Gastrocnemius medialis (tissue), 4 donors: ENCODE measurements at places on chromosomes 16 and 17. TPM values are rescaled to one million over a fixed set of nuclear protein-coding genes. Genes with fewer than 3 reads are reported as not detected.

DNA sequence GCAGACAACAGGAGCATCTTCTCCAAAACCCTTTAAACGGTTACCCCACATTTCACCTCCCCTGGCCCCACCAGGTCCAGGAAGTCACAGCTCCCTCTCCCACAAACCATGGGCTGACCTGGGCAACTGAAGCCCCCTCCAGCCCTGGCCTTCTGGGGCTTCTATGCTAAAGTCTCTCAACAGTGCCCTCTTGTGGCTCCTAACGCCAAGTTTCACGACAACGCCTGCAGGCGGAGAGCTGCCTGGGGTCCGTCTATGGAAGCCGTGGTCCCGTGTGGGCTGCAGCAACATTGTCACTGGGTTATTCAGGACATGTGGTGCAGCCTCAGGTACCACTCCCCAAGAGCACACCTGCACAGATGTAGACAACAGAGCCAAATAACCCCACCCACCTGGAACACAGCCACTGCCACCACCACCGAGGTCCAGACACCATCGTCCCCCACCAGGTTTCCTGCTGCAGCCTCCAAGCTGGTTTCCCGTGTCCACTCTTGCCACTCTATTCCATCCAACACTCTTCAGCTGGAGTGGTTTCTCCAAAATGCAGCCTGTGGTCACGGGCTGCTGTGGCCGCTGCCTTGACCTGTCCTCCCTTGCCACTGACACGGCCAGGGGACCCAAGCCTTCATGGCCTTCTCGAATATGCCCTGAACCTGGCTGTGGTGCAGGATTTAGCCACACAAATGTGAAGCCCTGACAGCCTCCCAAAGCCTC, 19.1 kb downstream of the C16orf95 start:
- no peak for DNase-seq

GRCh38 chr16:48907906-48908634, 298.1 kb upstream of the N4BP1 start:
- DNase-seq, result no peak

DNA sequence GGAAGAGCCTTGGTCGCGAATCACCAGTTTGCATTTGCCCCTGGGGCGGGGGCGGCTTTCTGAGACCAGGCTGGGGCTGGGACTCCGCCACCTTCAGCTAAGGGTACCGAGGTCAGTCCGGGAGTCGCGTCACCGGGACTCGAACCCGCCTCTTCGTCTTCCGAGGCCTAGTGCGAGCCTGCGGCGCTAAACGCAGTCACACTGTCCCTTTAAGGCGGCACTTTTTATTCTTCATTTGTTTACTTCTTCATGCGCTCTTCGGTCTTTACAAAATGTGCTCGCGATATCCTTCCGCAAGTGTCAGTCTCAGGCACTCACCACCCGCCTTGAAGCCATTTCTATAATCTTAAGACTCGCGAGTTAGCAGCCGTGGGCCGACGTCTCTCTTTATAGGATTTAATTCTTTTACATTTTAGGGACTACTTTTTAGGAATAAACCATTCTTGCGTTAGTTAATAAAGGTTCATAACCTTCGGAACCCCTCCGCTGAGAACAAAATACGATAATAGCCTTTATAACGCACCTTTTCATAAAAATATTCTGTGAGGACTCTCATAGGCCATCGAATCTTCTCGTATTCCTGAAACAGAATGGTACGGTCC, 593 bp upstream of the HEXIM1 start:
- DNase-seq, result peak; percentile 72

DNA sequence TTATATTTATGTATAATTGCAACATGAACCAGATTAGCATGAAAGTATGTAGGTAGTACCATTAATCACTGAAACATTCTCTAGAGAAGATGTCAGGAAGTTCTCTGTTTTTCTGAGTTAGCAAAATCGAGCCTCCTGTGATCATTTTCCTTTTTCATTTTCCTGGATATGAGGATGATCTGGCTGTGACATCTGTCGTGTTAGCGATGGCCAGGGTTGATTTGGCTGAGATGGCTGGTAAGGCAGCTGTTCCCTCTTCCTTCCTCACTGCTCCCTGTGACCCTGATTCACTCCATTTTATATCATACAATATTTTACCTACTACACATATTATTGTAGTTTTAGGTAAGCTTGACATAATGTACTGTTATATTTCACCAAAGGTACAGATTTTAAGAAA, 10.3 kb downstream of the CNTNAP4 start:
- DNase-seq, result no peak

DNA sequence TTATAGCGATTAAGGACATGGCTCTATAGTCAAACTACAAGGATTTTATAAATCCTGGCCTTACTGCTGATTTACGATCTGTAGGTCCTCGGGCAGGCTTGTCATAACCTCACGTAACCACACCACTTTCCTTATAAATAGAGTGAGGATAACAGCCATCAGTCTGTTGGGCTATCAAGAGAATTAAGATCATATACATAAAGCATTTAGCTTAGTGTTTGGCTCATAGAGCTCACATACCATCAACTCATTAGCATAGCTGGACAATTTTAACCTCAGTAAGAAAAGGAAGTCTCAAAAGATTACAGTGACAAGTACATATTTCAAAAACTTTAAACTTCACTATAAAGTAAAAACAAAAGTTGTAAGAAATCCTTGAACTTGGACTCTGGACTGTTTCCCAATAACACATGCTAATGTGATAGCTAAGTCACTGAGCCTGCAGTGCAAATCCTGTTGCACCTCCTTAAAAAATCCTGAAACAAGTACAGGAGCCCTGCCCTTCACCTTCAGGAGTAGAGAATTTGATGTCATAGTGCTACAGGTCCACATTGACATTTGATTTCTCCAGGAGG, 20.8 kb upstream of the CLEC3A start:
- DNase-seq, result no peak

DNA sequence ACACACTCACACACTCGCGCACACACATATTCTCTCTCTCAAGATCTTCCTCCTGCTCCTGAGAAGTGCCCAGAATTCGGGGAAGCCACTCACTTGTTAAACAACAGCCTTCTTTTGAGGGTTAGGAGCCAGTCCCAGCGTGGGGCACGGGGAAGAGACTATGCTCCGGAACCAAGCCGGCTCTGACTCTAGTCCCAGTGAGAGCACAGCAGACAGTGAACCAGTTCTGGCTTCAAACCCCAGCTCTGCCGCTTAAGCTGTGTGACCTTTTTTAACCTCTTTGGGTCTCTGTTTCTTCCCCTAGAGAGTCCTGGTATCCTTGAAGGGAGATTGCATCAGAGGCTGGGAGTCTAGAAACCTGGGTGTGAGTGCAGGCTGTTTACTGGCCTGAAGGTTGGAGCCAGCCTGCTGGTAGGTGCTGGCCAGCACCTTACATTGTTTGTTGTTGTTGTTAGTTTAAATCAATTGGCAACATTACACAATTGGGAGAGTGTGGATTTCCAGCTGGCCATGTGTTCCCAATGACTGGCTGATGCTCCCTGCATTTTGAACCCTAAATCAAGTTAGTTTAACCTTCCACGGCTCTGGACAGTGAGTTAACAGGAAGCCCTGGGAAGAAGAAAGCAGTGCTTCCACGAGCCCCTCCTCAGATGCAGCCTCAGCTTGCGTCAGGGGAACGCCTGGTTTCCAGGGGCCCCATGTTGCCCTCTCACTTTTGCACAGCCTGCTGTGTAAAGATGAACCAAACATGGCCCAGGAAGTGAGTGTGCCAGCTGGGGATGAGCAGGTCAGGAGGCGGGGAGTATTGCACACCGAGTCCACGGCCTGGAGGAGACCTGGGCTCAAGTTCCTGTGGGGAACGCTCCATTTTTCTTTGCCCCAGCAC, 71.5 kb downstream of the GAS7 start:
- DNase-seq, result no peak

DNA sequence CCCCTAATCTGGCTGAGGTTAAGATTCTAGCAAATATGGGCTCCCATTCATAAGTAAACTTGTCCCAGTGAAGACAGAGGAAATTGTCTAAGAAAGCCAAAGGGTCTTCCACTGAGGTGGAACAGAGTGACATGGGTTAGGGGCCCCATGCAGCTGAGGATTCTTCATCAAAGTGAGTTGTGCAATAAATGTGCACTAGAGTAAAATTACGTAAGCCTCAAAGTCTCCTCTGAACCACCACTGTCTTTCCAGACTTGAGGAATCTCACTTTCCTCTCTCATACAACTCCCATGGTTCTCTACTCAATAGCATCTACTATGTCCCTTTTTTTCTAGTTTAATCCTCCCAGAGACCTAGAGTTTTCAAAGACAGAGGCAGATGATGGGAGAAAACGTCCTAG, 132.4 kb downstream of the CA10 start:
- no peak for DNase-seq

GRCh38 chr16:48517493-48517892, 92.5 kb downstream of the N4BP1 start:
- DNase-seq, result no peak

GRCh38 chr16:50531901-50532300, 16.3 kb upstream of the NKD1 start:
- DNase-seq, result no peak

DNA sequence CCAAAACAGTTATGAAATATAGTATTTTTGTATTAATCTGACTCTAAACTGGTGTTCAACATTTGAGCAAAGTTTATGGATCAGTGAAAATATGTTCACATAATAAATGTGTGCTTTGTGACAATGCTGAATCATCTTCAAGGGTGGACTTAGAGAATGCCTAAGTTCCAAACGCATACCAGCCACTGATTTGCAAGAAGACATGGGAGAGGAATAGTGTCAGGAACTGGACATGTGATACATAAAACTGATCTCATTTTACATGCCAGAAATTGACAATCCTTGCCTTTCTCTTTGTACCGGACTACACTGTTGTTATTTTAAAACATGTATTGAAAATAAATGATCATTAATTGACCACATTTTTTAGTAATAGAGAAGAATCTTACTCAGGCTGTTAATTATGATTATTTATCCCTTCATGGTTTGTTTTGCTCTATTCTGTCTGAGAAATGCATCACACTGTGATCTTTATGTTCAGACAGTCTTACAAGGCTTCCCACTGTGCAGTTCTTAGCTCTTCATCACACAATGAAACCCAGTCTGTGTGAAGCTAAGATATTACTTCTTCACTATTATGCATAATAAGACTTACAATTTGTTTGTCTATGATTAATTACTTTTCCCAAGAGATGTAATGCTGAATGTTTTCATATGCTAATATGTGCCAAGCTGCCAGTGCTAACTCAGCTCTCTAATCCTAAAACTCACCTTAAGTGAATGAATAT, 1180.6 kb upstream of the CDH8 start:
- no peak for DNase-seq

CDRT15L2 gene
- not detected for total RNA-seq

CNTROB gene
- 14.3 TPM for total RNA-seq

KRT12 gene
- total RNA-seq, result not detected
